Activated T-cell treated with anti-CD3 and anti-CD28 coated beads, Interleukin-2, amount 50 U/mL, for 4 hours (primary cell): ENCODE measurements at places on chromosomes 16 and 17. TPM values are rescaled to one million over a fixed set of nuclear protein-coding genes. Genes with fewer than 3 reads are reported as not detected.

VASN gene
- 0.34 TPM for total RNA-seq

ACSM2A gene
- total RNA-seq = 0.24 TPM

FN3K gene
- 1.0 TPM for total RNA-seq

SLC25A19 gene
- total RNA-seq = 134 TPM

CNGB1 gene
- not detected for total RNA-seq

CIITA gene
- 3.6 TPM for total RNA-seq

NOL3 gene
- total RNA-seq = 1.4 TPM

CACNG5 gene
- not detected for total RNA-seq

ATP2C2 gene
- not detected for total RNA-seq

UTS2R gene
- total RNA-seq = not detected

SP2 gene
- 23.1 TPM for total RNA-seq

CRISPLD2 gene
- 0.11 TPM for total RNA-seq

CD300LG gene
- total RNA-seq = not detected

GRCh38 chr17:48374650-48375230 is 55.3 kb downstream of the SKAP1 start:
- peak; percentile 15 for DNase-seq

GRCh38 chr17:74599023-74599399 is 6.9 kb upstream of the CD300LD start:
- no peak for DNase-seq

DNA sequence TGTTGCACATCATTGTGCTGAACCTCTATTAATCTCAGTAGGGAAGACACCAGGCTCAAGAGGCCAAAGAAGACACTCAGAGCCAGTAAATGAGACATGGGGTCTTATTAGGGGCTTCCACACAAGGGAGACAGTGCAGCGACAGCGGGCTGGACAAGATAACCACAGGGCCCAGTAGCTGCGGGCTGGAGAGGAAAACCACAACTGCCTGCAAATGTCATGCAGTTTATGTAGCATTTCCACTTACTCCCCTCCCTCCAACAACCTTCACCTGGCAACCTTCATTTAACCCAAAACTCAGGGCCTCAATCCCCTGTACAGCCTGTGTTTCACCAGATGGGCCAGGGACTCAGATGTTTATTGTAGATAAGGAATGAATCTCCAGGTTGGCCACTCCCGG is 185.6 kb downstream of the UTP18 start:
- no peak for DNase-seq

- DNase-seq = no peak
Observed at GRCh38 chr17:61447358-61447757, 4.9 kb upstream of the TBX4 start.

DNA sequence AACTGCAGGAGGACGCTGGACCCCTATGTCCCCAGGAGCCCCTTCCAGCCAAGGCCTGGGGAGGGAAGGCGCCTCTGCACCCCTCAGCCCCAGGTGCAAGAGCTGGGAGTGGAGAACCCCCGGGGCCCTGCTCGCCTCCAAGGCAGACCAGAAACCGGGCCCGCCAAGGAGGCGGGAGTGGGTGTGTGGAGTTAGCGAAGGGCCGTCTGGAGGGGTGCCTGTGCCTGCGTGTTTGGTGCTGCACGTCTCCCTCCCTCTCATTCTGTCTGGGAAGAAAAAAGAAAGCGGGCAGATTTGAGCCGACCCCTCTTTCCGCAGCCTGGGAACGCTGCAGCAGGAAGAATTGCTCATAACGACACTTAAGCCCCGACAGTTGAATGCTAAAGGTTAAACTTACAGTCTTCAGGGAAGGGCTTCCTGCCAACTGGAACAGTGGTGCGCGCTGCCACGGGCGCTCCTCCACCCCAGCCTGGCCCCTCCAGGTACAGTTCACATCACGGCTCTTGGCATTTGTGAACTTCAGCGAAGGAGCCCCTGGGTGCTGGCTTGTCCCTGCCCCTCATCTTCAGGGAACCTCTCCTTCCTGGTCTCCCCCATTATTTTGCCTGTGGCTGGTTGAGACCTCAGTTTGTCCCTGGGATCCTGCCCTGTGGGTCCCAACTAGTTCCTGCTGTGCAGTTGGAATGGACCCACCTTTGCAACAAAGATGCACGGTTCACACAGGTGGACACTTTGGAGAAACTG is 19.2 kb upstream of the ZFHX3 start:
- no peak for DNase-seq

- DNase-seq = no peak
Observed at GRCh38 chr16:22814711-22815105, 746 bp downstream of the HS3ST2 start.

DNA sequence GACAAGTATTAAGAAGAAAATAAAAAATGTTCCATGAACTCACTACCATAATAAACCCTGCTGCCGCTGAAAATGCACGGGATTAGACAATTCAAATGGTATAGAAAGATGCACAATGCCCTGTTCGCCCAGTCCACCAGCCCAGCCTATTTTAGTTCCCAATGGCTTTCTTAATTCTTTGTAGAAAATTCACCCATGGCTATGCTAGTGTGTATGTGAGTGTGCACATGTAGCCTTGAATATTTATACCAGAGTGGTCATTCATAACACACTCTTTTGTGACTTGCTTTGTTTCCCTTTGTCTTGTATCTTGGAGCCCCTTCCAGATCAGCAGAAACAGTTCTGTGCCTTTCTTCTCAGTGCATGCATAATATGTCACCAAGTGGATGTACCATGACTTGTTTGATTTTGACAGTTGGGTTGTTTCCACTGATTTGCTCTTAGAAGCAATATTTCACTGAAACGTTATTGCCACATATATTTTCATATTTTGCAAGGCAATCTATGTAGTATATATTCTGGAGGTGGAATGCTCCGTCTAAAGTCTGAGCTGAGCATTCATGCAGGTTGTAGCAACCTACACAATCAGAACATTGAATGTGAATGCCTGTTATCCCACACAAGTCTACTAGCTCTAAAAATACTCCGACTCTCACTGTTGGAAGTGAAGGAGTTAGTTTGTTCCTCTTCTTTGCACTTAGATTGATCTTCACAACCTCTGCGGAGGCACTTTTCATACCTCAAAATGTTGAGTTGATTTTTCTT is 383.0 kb upstream of the EEF2KMT start:
- no peak for DNase-seq

GRCh38 chr16:88662222-88662842 is 559 bp downstream of the MVD start:
- DNase-seq = no peak

DNA sequence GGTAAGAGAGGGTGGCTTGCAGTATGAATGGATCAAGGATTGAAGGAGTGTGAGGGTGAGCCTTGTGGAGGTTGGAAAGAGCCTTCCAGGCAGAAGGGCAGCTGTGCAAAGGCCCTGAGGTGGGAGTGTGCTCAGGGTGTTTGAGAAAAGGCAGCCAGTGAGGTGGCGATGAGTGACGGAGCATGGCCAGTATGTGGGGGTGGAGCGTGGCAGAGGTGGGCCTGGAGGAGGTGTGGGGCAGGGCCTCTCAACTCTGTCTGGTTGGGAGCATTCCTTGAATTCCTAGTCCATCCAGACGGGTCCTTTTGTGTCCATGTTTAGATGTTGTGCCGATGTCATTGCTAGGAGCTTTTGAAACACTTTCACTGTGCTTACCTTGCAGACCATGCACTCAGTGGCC is 51.3 kb downstream of the EPN2 start:
- DNase-seq = no peak

- no peak for DNase-seq
Observed at GRCh38 chr17:57480438-57481196, 224.3 kb downstream of the MSI2 start.

DNA sequence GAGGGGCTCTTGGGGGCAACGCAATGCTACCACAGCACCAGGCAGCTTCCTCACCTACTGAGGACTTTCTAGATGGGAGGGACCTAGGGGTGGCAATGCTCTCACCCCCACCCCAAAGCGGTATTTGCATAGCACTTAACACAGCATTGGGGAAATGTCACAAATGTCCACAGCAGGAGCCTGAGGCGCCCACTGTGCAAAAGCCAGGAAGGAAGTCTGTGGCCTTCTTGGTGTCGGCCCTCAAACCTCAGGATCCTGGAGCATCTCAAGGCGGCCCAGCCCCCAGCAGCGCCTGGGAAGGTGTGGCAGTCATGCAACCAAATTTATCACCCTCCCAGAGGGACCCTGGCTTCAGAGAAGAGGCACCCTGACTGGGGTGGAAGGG is 45.3 kb downstream of the WNT3 start:
- no peak for DNase-seq

GRCh38 chr16:3490911-3491629 is 4.2 kb downstream of the C16orf90 start:
- no peak for DNase-seq

- DNase-seq = no peak
Observed at GRCh38 chr17:10557422-10557821, 8.0 kb upstream of the MYH2 start.

DNA sequence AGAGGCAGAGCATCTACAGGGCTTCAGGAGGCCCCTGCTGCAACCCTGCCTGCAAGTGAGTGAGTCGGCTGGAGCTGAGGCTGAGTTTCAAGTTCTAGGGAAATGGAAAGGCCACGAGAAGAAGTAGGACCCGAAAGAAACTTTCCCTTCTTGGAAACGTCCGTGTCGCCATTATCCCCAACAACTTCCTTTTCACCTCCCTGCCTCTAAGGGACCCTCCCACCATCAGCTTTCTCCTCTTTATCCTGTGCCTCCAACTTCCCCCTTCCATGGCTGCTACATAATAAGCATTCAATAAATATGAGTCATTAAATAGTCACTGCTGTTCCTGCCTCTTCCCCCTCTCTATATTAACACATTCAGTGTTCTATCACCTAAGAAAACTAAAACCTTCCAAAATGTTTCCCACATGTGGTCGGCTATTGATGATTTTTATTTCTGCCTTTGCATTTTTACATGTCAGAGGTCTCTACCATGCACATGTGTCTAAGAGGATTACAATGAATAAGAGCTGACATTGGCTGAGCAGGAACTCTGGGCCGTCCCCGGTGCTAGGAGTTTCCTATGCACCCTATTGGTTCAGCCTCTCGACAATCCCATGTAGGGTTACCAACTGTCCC is 115.9 kb upstream of the TNRC6C start:
- DNase-seq = no peak

- DNase-seq = no peak
Observed at GRCh38 chr16:81528256-81528655, 83.6 kb downstream of the CMIP start.

DNA sequence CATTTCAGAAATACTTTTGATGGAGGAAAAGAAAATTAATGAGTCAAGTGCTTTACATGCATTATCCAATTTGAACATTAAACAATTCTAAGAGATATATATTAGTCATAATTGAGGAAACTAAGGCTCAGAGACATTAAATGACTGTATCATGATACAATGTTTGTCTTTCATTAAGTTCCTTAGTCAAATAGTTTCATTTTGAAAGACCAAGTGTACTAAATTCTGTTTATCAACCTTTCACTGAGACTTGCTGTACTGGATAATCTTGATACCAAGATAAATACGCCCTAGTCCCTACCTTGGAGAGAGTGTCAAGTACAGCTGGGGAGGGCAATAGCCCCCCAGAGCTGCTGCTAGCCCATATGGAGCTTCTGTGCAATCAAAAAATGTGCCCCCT is 24.2 kb downstream of the TOM1L2 start:
- no peak for DNase-seq

DNA sequence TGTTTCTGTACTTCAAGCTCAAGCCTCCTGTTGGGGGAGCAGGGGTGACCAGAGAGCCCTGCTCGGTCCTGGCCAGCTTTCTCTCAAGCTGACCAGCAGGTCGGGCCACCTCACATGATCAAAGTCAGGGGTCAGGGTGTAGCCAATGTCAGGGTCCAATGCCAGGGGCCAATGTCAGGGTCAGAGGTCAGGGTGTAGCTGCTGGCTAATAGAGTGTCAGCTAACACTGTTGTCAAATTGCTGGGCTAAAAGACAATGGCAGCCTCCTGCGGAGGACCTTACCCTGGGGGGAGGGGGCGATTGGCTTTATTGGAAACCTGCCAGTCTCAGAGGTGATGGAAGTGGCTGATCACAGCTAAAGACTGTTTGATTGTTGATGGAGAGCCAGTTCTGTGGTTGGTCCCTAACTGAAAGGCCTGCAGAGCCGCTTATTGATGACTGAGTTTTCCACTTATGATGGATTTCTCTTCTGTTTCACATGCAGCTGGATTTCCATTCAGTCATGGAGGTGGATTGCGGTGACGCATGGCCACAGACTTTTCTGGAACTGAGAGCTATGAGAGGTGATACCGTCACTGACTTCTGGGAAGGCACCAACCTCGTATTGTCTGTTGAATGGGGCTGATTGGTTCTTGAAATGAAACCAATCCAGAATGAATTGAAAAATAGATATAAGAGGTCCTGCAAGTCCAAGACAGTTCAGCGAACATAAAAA is 97.4 kb upstream of the ZFHX3 start:
- no peak for DNase-seq

- no peak for DNase-seq
Observed at GRCh38 chr16:61014869-61015268, 1021.4 kb downstream of the CDH8 start.

DNA sequence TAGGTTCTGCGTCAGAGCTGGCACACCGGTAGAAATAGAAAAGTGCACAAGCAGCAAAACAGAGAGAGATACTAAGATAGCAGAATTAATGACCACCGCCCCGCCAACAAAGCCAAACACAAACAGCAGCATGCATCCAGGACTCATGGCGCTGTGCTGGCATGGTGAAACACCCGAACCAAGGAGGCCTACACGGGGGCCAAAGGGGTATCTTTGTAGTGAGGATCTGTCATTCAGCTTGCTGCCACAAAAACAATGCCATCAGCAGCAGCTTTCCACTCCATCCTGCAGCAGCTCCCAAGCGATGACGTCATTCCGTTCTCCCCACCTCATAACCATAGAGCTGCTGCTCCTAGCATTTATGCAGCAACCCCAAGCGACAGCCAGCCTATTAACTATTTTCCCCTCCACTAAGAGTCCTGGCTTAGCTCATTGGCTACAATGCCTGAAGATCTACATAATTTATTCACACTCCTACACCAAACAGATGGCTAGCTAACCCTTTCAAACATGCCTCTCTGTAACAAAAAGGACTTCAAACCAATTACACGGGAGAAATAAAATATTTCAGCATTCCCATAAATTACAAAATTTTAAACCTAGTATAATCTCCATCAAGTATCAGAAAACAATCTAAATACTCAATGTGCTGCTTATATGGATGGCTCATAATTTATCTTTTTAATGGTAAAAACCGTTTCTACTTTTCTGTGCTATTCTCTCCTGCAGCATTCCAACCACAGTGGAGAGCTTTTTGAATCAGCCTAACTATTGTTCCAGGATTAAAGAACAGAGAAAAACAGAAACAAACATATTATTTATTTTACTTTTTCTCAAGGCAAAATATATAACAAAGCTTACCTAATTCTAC is 73.9 kb downstream of the SPAG9 start:
- no peak for DNase-seq

GRCh38 chr17:16569358-16569712 is 331 bp upstream of the ZNF287 start:
- DNase-seq = no peak

- no peak for DNase-seq
Observed at GRCh38 chr16:48323783-48324775, 61.1 kb downstream of the SIAH1 start.

DNA sequence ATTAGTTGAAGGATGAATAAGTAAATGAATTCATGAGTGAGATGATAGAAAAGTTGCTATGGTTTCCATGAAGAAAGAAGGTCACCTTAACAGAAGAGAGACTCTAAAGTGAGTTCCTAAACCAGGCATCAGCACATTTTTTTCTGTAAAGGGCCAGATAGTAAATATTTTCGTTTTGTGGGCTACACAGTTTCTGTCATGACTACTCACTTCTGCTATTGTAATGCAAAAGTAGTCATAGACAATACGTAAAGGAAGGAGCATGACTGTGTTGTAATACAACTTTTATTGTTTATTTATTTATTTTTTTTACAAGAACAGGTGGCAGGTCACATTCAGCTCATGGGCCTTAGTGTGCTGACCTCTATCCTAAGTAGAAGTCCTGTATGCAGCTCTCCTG is 426.1 kb upstream of the DYNLRB2 start:
- DNase-seq = no peak
